ENCODE measurements at places on chromosomes 1 and 21. TPM values are rescaled to one million over a fixed set of nuclear protein-coding genes. Genes with fewer than 3 reads are reported as not detected.

GRCh38 chr21:33514229-33514628 lies 22.7 kb upstream of the DNAJC28 start:
- DNase-seq, result no peak

DNA sequence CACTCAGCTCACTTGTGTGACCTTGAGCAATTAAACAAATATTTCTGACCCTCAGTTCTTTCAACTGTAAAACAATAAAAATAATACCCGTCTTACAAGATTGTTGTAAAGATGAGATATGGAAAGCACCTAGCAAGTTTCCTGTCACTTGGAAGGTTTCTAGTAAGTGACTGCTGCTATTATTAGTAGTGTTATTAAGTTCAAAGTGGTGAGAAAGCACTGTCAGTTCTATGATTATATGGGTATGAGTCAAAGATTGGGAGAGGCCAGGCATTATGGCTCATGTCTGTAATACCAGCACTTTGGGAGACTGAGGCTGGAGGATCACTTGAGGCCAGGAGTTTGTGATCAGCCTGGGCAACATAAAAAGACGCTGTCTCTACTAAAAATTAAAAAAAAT lies 145.4 kb downstream of the C1orf21 start:
- no peak for DNase-seq

- no peak for DNase-seq
Observed at GRCh38 chr1:213908521-213908920, 79.3 kb upstream of the PROX1 start.

- DNase-seq, result no peak
Observed at GRCh38 chr1:25978403-25978802, 19.5 kb downstream of the PAFAH2 start.

DNA sequence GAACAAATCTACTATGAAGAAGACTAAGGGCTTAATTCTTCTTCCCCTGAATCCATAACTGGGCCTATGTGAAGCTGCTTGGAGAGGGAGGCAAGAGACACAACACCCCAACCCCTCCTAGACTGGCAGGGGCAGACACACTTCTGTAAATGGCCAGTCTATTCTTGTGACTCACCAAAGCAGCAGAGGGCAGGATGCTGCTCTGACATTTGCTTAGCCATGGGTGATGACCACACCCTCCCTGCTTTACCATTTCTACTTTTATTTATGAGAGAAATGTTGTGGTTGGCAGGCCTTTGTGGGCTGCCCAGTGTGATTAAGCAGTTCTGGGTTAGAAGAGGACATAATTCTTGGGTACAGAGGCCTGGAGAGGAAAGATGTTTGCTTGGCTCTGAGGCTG lies 189.8 kb upstream of the DPYD start:
- DNase-seq, result no peak

GRCh38 chr1:69055194-69055593 lies 512.5 kb upstream of the LRRC7 start:
- no peak for DNase-seq

- DNase-seq, result no peak
Observed at GRCh38 chr1:97350241-97350640, 570.6 kb downstream of the DPYD start.

DNA sequence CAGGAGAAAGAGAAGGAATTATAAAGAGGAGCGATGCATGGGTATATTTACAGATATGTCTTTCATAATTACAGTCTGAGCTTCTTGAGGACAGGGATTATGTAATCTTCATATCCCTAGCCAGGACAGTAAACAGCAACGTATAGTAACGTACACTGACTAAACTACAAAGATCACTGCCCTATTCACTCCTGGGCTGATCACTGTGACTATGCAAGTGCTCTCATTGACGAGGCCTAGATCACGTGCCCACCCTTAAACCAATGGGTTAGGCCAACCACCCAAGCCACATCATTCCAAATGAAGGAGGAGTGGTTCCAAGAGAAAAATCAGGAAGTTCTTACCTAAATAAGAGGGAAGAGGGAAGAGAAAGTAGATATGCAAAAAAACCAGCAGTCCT lies 18.5 kb downstream of the PIK3R3 start:
- no peak for DNase-seq

- no peak for DNase-seq
Observed at GRCh38 chr21:38945545-38946245, 140.0 kb downstream of the ETS2 start.

DNA sequence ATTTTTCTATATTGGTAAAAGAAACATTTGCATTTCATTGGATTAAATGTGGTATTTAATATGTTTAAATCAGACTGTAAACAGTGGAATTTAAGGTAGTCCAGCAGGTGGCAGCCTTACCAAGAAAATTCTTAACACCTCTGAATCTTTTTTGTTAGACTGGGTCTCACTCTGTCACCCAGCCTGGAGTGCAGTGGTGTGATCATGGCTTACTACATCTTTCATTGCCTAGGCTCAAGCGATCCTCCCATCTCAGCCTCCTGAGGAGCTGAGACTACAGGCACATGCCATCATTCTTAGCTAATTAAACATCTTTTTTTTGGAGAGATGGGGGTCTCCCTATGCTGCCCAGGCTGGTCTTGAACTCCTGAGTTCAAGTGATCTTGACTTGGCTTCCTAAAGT lies 98.8 kb downstream of the RABGAP1L start:
- DNase-seq, result peak; percentile 56

DNA sequence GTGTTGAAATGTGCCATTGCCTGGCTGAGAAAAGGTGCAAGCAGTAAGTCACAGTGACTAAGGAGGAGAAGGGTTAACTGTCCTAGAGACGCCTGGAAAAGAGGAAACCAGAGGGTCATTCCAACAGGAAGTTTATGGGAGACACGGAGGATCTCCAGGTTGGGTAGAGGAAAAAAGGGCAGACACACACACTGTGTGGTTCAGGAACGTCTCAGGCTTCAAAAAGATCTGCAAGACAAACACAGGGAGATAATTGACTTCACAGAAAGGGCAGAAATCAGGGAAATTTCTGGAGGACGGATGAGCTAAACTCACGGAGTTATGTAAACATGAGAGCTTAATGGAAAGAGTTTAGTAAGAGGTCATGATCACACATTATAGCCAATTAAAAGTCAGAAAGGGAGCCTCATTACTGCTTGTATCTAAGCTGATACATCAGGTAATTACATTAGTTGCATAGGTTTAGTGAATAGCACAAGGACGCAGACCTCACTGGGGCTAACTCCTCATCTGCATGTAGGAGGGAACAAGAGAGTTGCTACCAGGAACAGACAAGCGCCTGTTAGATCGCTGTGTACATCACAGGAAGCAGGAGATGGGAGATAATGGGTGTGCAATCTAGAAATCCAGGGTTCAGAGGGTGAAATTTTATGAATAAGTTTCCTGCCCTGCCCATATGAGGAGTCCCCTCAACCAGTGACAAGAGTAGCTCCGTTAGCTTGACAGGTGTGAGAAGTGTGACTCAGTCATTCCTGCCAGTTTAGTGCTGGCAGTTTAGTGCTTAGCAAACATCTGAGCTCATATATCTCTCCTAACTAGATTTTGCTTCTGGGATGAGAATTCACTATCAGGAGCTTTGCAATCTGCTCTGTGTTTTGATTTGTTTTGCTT lies 96.6 kb upstream of the TNR start:
- DNase-seq, result no peak

- DNase-seq, result no peak
Observed at GRCh38 chr1:183065168-183065706, 42.0 kb downstream of the LAMC1 start.

GRCh38 chr1:81558291-81559076 lies 242.2 kb upstream of the ADGRL2 start:
- no peak for DNase-seq

DNA sequence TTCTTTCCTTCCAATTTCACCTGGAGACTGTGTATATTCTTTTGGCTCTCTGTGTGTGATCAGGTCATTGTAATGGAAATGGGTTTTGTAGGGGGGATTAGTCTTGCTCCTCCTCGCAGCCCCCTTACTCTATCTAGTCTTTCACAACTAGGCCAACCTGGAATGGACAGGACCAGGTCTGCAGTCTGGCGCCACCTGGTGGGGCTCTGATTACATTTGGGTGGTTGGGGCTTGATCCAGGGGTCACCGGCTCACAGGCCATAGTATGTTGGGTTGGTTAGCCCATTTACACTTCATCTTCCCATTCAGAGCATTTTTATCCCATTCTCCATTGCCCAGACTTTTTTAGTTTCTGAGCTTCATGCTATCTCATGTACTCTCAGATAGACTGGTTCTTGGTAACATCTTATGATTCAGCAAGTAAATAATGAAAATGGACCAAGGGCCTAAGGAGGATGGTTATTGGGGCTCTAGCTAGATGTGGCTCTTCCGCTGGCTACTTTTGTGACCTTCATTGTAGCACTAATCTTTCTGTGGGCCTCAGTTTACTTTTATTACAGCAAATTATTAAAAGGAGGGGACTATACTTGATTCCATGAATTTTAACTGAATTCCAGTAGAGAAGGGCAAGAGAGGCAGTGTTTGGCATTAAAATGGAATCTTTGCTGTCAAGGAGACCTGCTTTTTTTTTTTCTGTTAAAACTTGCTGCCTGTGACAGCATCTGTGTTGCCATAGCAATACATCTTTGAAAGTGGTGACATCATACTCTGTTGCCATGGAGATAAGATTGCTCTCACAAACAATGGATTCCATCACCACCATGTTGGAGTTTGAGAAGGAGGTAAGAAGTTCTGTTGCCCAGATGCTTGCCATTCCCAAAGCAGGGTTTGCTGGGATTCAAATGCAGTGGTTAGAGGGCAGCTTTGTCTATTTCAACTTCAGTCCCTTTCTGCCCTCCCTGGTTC lies 150.1 kb downstream of the PLXNA2 start:
- DNase-seq, result peak; percentile 77

DNA sequence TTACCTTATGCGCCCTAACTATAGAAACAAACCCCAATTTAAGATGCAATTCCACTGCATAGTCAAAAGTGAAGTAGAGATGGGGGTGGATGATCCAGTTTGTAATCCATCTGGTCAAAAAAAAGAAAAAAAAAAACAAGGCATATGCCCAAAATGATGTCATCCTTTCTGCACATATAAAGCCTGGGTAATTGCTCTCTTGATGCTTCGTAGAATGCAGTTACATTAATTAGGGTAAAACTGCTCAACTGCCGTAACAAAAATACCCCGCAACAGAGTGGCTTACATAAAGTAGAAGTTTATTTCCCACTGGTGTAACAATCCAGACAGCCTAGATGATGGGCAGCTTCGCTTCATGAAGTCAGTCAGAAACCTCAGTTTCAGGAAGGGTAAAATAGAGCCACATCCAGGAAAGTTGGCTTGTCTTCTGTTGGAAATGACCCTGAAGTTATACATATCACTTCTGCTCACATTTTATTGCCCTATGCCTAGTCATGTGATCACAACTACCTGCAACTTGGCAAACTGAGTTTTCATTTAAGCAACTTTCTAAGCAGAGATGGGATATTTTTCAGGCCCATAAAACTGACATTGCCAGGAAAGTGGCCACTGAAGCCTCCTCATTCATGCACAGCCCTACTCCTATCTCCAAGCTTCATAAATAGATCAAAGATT lies 221.7 kb downstream of the C1orf94 start:
- no peak for DNase-seq

GRCh38 chr1:95287825-95288224 lies 53.8 kb downstream of the RWDD3 start:
- no peak for DNase-seq

GRCh38 chr1:218414060-218414728 lies 69.1 kb downstream of the TGFB2 start:
- DNase-seq, result no peak

- no peak for DNase-seq
Observed at GRCh38 chr1:30853350-30853749, 55.2 kb downstream of the SDC3 start.

- DNase-seq, result no peak
Observed at GRCh38 chr1:215835951-215836350, 268.8 kb downstream of the KCTD3 start.

DNA sequence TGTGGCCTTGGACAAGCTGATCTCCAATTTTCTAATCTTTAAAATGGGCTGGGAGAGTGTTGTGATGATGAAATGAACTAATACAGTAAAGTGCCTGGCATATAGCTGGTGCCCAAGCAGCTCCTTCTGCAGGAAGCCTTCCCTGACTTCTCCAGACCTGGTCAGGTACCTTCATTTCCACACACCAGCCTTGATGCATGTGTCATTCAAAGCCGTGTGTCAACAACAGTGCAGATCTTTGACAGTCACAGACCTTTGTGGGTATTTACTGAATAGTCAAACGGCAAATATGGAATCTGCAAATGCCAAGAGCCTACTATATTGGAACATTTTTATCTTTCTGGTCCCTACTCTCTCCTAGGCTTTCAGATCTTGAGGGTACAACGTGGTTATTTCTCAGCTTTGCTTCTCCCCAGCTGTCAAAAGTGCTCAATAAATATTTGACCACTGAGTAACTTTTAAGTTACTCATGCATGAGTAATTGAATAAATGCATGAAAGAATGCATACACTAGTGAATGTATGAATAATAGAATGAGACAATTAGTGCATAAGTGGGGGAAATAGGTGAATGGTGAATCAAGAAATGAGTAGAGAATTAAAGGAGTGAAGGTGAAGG lies 75.4 kb downstream of the MDM4 start:
- no peak for DNase-seq

- no peak for DNase-seq
Observed at GRCh38 chr1:221837896-221838295, 96.0 kb upstream of the DUSP10 start.

GRCh38 chr1:19385869-19386591 lies 73.9 kb downstream of the SLC66A1 start:
- no peak for DNase-seq

DNA sequence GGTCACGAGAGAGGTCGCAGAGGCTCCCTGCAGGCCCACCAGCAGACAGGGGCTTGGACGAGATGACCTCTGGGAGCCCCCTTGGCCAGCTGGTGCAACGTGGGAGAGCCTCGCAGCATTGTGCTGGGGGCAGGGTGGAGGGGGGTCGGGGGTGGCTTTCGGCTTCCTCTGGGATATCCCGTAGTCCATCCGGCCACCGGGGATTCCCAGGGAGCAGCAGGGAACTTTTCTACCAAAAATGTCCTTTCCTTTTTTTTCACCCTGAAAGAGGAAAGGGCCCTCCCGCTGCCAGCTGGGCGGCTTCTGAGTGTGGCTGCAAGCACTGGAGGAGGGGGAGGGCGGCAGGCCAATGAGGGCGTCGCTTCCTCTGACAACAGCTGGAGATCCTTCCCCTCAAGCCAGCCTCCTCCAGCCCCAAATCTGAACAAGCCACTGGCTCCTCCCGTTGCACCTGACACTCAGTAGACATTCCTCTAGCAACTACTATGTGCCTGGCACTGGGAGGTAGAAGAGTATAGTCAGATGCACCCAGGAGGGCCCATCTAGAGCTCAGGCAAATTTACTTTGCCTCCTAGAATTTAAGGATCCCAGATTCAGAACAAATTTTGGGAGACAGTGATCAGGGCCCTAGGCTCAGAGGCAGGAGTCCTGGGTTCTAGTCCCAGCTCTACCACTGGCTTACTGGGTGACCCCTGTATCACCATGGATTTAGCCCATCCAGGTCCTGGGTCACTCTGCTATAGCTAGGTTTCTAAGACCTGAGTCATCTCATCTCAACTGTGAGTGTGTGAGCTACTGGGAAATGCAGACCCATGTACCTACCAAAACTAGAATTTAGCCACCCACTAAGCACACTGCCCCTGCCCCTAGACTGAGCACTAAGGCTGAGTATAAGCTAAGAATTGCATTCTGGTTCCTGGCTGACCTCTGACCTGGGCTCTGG lies 2.7 kb downstream of the MOB3C start:
- peak; percentile 85 for DNase-seq

SORT1 gene
- 49.0 TPM for total RNA-seq

WDR47 gene
- 19.4 TPM for total RNA-seq

FCER1G gene
- total RNA-seq, result 4.3 TPM

LRRC53 gene
- total RNA-seq, result not detected

AMY1B gene
- not detected for total RNA-seq

CAMK2N1 gene
- total RNA-seq, result 0.28 TPM
